ENCODE measurements at places on chromosomes 13 and 19. TPM values are rescaled to one million over a fixed set of nuclear protein-coding genes. Genes with fewer than 3 reads are reported as not detected.

- H3K36me3 ChIP-seq, result no peaks in the 10 kb centered on the region
- peak; percentile 91 for DNase-seq
- H3K4me3 ChIP-seq, result peak overlapping the region; percentile 54
- no peak overlapping the region for H3K27ac ChIP-seq
Observed at GRCh38 chr19:38229585-38230073, 5.6 kb upstream of the DPF1 start.

GRCh38 chr19:9839415-9839814 is 4.3 kb downstream of the PIN1 start:
- DNase-seq, result no peak
- H3K36me3 ChIP-seq, result peaks cover 52% of the 10 kb centered on the region
- no peaks in the 10 kb centered on the region for H3K27me3 ChIP-seq
- H3K4me1 ChIP-seq, result no peaks in the 10 kb centered on the region
- no peak overlapping the region for H3K4me3 ChIP-seq
- H3K27ac ChIP-seq, result no peak overlapping the region

CRX gene
- not detected for total RNA-seq

DNA sequence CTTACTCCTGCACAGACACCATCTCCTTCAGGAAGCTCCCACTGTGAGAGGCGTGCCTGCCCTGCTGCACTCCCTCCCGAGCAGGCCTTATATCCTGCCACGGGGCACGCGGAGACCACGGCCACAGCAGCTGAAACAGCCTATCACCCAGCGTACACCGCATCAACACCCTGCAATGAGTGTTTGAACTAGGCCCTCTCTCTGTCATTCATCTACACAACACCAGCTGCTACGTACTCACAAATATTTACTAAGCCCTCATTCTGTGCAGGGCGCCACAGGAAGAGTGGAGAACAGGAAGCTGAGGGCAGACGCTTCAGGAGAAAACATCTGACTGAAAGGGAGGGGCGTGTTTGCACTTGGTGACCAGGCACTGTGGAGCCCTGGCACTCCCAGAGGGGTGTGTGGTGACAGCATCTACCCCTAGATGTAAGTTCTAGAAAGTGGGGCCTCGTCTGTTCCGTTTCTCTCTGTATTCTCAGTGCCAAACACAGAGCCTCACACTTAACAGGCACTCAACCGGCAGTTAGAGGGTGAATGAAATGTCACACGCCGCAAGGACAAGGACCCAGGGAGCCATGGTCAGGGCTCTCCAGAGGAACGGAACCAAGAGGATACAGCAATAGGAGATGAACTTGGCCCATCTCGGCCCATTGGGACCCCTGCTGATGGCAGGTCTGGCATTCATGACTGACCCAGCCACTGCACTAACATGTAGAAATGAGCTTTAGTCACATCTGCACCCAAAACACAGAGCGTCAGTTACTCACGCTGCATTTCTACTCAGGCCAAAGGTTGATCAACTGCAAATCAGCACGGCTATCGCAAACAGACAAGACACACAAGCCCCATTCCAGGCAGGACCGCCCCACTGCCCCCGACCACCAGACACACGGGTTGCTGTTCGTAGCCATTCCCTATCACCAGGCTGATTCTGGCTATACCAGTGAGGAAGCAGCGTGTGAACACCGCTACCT is 15.7 kb downstream of the RANBP3 start:
- H3K36me3 ChIP-seq, result no peaks in the 10 kb centered on the region
- H3K27me3 ChIP-seq, result no peaks in the 10 kb centered on the region
- H3K4me1 ChIP-seq, result peaks cover 32% of the 10 kb centered on the region
- H3K4me3 ChIP-seq, result peak overlapping the region; percentile 11

FFAR3 gene
- total RNA-seq, result 0.15 TPM

KCNK6 gene
- total RNA-seq, result not detected

SLC10A2 gene
- total RNA-seq, result not detected

DACT3 gene
- total RNA-seq, result 0.32 TPM

GRCh38 chr19:2015608-2015950 is at the start of gene BTBD2:
Gene BTBD2, minus strand, starts transcription at chr19:2015714. Its CDS starts 11 bp downstream, at chr19:2015703.
- H3K27me3 ChIP-seq, result no peaks in the 10 kb centered on the region
- H3K27ac ChIP-seq, result peak within 1 kb of the TSS; percentile 67
- peak within 1 kb of the TSS; percentile 81 for H3K4me3 ChIP-seq

- DNase-seq, result no peak
- H3K36me3 ChIP-seq, result no peaks in the 10 kb centered on the region
- peaks cover 6% of the 10 kb centered on the region for H3K4me1 ChIP-seq
- H3K4me3 ChIP-seq, result no peak overlapping the region
Observed at GRCh38 chr19:38267761-38268483, 3.5 kb downstream of the SPINT2 start.

KLK7 gene
- not detected for total RNA-seq

DNA sequence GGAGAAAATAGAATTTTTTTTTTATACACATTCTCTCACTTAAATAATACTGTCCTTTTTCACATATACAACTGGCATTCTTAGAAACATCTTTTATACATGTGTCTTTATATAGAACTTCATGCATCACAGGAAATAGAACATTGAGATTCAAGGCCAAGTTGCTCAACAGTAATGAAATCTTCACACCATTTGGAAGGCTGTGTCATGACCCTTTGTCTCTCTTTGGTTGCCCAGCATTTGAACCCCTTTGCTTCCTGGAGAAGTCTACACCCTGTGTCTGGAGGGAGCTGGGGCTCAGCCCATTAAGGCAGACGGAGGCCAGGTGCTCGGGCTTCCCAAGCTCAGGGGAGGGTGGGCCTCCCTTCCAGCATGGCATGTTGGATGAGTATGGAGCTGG is 41.1 kb downstream of the B3GLCT start:
- H3K27ac ChIP-seq, result no peak overlapping the region
- H3K36me3 ChIP-seq, result no peaks in the 10 kb centered on the region
- peaks cover 5% of the 10 kb centered on the region for H3K4me1 ChIP-seq

C13orf42 gene
- total RNA-seq, result not detected

- H3K4me3 ChIP-seq, result no peak overlapping the region
- H3K4me1 ChIP-seq, result no peaks in the 10 kb centered on the region
- H3K36me3 ChIP-seq, result peaks cover 15% of the 10 kb centered on the region
- H3K27ac ChIP-seq, result no peak overlapping the region
- DNase-seq, result no peak
- no peaks in the 10 kb centered on the region for H3K27me3 ChIP-seq
Observed at GRCh38 chr19:29201855-29202254, 11.1 kb downstream of the UQCRFS1 start.

DNA sequence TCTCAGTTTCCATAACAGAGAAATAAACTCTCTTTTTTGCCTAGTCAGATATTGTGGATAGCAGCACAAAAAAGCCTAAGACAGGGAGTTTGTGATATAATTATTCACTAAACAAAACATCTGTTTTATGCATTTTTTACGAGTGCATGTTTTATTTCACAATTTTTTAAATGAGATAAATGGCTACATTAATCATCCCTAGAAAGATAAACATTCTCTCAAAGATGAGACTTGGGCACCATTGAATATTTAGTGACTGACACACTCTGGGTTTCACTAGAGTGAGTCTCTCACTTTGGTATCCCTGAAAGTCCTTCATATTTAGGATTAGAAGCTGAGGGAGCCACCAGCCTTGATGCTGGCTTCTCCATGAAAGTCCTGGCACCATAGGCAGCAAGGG is 74.3 kb upstream of the LRCH1 start:
- H3K4me3 ChIP-seq, result no peak overlapping the region
- no peaks in the 10 kb centered on the region for H3K27me3 ChIP-seq
- H3K36me3 ChIP-seq, result no peaks in the 10 kb centered on the region
- no peaks in the 10 kb centered on the region for H3K4me1 ChIP-seq
- H3K27ac ChIP-seq, result no peak overlapping the region
- DNase-seq, result no peak

- H3K4me3 ChIP-seq, result no peak overlapping the region
- H3K27me3 ChIP-seq, result no peaks in the 10 kb centered on the region
- no peaks in the 10 kb centered on the region for H3K4me1 ChIP-seq
- peaks cover 25% of the 10 kb centered on the region for H3K36me3 ChIP-seq
- DNase-seq, result no peak
Observed at GRCh38 chr19:3513229-3514140, 7.4 kb downstream of the FZR1 start.

GRCh38 chr19:4969772-4970531 is 1.0 kb downstream of the KDM4B start:
- peak; percentile 42 for DNase-seq
- H3K36me3 ChIP-seq, result peaks cover 3% of the 10 kb centered on the region
- H3K27me3 ChIP-seq, result no peaks in the 10 kb centered on the region

PABPC3 gene
- not detected for total RNA-seq

DNA sequence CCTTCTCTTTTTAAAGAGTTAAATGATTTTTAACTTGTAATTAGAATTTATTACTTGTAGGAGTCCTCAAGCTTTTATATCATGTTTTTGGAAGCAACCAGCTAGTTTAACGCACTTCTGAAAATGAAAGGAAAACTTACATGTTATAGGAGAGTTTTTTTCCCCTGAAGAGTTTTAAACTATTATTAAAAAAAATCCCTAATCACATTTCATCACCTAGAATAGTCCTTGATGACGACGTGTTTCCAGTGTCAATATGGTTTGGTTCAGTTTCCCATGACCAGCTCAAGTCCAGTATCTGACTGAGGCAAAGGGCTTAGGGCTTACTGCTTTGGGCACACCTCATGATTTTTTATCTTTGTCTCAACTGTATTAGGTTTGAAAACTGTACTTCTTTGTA is 36.0 kb downstream of the URI1 start:
- no peak overlapping the region for H3K4me3 ChIP-seq
- peaks cover 50% of the 10 kb centered on the region for H3K4me1 ChIP-seq
- H3K27ac ChIP-seq, result no peak overlapping the region
- no peaks in the 10 kb centered on the region for H3K27me3 ChIP-seq

DNA sequence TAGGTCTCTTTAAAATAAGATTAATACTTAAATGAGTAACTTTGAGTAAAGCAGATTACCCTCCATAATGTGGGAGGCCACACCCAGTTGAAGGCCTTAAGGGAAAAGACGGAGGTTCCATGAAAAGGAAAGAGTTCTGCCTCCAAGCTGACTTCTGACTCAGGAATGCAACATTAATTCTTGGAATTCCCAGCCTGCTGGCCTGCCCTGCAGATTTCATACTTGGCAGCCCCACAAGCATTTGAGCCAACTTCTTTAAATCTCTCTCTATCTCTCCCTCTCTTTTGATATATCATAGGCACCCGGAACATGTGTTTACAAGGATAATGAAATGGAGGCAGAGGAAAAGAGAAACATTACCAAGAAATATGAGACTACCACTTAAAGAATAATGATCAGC is 902.3 kb upstream of the MIR17HG start:
- peak; percentile 68 for DNase-seq
- H3K4me1 ChIP-seq, result no peaks in the 10 kb centered on the region
- H3K36me3 ChIP-seq, result no peaks in the 10 kb centered on the region
- H3K27me3 ChIP-seq, result no peaks in the 10 kb centered on the region
- no peak overlapping the region for H3K4me3 ChIP-seq
- no peak overlapping the region for H3K27ac ChIP-seq

ERICH4 gene
- total RNA-seq, result not detected

ENOX1 gene
- total RNA-seq, result 4.5 TPM

DNA sequence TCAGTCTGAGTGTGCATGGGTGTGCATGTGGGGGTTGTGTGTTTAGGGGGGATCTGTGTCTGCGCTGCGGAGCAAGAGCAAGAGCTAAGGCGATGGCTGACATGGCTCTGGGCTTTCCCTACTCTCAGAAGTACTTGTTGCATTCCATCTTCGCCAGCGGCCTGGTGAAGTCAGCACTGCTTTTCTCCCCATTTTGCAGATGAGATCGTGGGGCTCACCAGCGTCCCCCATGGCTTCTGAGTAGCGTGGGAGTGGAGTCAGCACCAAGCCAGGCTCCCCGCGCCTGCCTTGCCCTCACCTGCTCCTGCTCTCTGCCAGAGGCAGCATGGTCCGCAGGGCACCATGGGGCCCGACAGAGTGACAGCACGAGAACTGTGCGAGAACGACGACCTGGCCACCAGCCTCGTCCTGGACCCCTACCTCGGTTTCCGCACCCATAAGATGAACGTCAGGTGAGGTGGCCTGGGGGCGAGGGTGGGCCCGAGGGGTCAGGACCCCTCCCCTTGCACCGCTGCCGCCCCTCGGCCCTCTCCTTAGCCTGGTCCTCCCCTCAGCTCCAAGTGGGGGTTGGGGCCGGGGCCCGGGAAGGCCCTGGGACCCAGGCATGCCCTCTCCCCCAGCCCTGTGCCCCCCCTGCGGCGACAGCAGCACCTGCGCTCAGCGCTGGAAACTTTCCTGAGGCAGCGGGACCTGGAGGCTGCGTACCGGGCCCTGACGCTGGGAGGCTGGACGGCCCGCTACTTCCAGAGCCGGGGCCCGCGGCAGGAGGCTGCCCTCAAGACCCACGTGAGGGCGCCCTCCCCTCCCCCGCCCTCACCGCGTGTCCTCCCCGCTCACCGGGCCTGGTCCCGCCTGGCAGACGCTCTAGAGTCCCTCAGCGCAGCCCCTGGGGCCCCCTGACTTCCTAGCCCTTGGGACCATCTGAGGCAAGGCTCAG is 2.2 kb downstream of the KMT5C start:
- H3K27me3 ChIP-seq, result no peaks in the 10 kb centered on the region
- DNase-seq, result no peak
- no peak overlapping the region for H3K27ac ChIP-seq
- peaks cover 15% of the 10 kb centered on the region for H3K36me3 ChIP-seq

DNA sequence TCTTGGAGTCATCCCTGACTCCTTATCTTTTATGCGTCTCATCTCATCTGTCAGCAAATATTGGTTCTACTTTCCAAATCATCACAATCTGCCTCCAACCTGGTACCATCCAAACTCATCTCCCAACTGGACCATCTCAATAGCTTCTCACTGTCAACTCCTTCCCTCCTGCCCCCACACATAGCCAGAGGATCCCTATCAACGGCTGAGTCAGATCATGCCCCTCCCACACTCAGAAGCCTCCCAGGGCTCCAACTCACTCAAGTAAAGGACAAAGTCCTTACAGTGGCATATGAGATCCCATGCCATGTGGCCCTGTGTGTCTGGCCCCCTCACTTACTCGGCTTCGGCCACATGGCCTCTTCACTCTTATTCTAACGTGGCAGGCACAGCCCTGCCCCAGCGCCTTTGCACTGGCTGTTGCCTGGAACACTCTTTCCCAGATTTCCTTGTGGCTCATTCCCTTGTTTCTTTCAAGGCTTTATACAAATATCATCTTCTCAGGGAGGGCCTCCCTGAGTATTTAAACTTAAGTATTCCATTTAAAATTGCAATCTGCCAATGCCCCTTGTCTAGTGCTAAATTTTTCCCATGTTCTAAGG is 4.3 kb downstream of the SPRED3 start:
- H3K4me1 ChIP-seq, result peaks cover 6% of the 10 kb centered on the region
- no peak overlapping the region for H3K27ac ChIP-seq
- no peaks in the 10 kb centered on the region for H3K36me3 ChIP-seq
- DNase-seq, result no peak
- H3K4me3 ChIP-seq, result no peak overlapping the region
- no peaks in the 10 kb centered on the region for H3K27me3 ChIP-seq
